ENCODE measurements at places on chromosomes 12 and 14. TPM values are rescaled to one million over a fixed set of nuclear protein-coding genes. Genes with fewer than 3 reads are reported as not detected.

Gene KRT86
- total RNA-seq: not detected

Gene NDUFB1
- 241 TPM for total RNA-seq

Gene GPR65
- total RNA-seq: under 0.01 TPM

Gene TMEM229B
- total RNA-seq: not detected

Gene EFCAB11
- total RNA-seq: 11.6 TPM

Gene GPD1
- total RNA-seq: under 0.01 TPM

Gene MORN3
- total RNA-seq: under 0.01 TPM

Gene CIDEB
- 1.3 TPM for total RNA-seq

Gene TAS2R20
- total RNA-seq: under 0.01 TPM

Gene NYNRIN
- 9.6 TPM for total RNA-seq

Gene IKBIP
- 48.5 TPM for total RNA-seq

Gene B3GNT4
- total RNA-seq: 0.59 TPM

Gene CCDC197
- not detected for total RNA-seq

Gene DHRS2
- not detected for total RNA-seq

Gene ARID4A
- total RNA-seq: 2.0 TPM

Gene NID2
- total RNA-seq: 85.0 TPM

Gene TOMM20L
- total RNA-seq: not detected

Gene DTX3
- 22.1 TPM for total RNA-seq

Gene TAS2R43
- total RNA-seq: not detected

Gene NGB
- not detected for total RNA-seq

Gene ALKBH1
- 11.0 TPM for total RNA-seq

Gene LBHD2
- not detected for total RNA-seq

Gene EAPP
- 33.3 TPM for total RNA-seq

Gene TRPV4
- total RNA-seq: 2.5 TPM

Gene TAS2R14
- 1.0 TPM for total RNA-seq

Gene CLEC9A
- not detected for total RNA-seq

Gene OR6S1
- not detected for total RNA-seq

Gene RNF212B
- total RNA-seq: not detected

Gene ADAM20
- 0.15 TPM for total RNA-seq

Gene MIP
- total RNA-seq: not detected

Gene PTPN6
- 5.4 TPM for total RNA-seq

Gene RHEBL1
- total RNA-seq: 1.0 TPM

Gene C14orf119
- total RNA-seq: 55.6 TPM

Gene ERO1A
- total RNA-seq: 48.3 TPM

Gene KCNH3
- 2.2 TPM for total RNA-seq

Gene TGFB3
- 1.9 TPM for total RNA-seq

Gene GPR68
- 0.30 TPM for total RNA-seq

Gene PLEKHG3
- 9.1 TPM for total RNA-seq

Gene RPS6KL1
- total RNA-seq: 0.89 TPM

Gene SLCO1B1
- total RNA-seq: not detected

Gene LRTM2
- total RNA-seq: not detected

Gene DACT1
- total RNA-seq: 1.2 TPM
